ENCODE measurements at places on chromosomes 13 and 19. TPM values are rescaled to one million over a fixed set of nuclear protein-coding genes. Genes with fewer than 3 reads are reported as not detected.

GRCh38 chr19:38251564-38252051 is 4.6 kb downstream of the PPP1R14A start:
- DNase-seq = no peak

The CLIP3 gene
- 1.5 TPM for total RNA-seq

The OLFM2 gene
- 19.9 TPM for total RNA-seq

The CEACAM7 gene
- total RNA-seq = not detected

The ZNF534 gene
- not detected for total RNA-seq
